ENCODE measurements at places on chromosomes 11 and 22.

GRCh38 chr11:100927579-100927978, 202.0 kb downstream of the PGR start:
- DNase-seq, result no peak

DNA sequence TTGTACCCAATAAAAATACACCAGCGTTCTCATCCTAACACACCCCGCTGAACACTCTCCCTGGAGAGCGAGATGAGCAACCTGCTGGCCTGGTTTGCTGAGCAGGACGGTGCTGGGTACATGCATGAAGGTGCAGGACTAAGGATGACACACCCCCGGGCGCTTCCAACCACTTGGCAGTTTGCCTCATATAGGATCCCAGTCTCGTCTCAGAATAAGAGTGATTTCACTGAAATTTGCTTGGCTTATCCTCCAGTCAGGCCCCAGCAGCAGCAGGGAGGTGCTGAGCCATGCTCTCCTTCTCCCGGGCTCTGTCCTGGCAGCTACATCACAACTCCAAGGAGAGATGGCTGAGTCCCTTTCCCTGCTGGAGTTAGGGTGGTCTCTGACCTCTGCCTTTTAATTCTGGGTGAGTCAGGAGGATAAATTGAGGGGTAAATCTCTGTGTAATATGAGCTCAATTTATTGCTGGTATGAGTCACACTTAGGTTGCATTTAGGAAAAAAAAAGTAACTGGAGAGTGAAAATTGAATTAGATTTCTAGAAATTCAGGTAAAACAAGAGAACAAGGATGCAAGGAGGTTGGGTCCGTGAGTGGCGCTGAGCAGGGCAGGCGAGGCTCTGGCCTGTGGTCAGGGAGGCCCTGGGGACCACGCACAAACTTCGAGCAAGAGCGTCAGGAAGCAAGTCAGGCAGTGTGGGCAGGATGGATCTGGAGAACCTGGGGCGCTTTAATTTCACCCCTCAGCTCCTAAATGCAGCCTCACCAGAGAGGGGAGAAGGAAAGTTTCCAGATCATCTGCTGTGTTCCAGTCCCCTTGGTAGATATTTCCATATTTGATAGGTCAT, 974.0 kb downstream of the TBC1D22A start:
- DNase-seq, result no peak

GRCh38 chr11:94678236-94678635, 89.9 kb upstream of the AMOTL1 start:
- no peak for DNase-seq

DNA sequence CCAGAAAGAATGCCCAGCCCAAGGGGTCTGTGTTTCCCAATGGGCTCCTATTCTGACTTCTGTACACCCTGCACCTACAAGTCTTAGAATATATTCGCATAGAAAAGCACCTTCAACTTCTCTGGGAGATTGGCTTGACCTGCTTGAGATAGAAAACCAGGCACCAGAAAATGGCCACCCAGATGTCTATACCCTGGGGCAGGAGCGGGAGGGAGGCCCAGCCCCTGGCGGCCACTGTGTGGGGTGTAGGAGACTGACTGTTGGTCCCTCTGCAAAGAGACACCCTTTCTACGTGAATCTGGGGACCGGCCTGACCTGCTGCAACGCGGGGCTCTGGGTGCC, 8.5 kb downstream of the DENND6B start:
- no peak for DNase-seq

DNA sequence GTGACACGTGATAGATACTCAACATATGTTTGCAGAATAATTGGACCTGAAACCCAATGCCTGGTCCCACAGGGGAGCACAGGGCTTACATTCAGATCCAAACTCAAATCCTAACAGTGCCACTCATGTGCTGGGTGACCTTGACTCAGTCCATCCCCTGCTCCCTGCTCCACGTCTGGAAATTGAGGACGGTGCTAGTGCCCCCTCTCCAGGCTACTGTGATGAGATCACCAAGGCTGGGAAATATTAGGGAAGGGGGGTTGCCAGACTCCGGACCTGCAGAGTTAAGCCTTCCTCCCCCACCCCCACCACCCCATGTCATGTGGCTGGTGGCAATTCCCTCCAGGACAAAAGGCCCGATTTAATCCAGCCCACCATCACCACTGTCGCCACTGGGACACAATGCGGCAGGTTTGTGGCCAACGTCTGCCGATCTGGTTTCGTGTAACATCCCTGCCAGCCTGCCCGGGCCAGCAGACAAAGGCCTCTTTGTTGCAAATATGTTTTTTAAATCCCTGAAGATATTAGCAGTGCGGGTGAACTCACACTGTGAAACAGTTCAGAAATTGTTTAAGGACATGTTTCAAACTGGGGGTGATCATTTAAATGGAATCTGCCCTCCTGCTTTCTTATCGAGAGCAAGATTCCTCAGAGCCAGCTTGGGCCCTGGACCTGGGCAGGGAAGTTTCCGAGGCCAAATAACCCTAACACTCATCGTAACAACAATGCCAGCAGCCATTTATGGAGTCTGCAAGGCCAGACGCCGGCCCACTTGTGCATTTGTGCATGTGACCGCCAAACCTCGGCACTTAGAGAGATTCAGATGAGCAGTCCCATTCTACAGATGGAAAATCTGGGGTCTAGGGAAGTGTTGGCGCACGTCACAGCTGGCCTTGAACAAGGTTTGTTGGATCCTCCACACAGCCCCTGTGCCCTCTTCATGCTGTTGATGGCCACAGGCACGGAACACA, 19.6 kb upstream of the MN1 start:
- no peak for DNase-seq

DNA sequence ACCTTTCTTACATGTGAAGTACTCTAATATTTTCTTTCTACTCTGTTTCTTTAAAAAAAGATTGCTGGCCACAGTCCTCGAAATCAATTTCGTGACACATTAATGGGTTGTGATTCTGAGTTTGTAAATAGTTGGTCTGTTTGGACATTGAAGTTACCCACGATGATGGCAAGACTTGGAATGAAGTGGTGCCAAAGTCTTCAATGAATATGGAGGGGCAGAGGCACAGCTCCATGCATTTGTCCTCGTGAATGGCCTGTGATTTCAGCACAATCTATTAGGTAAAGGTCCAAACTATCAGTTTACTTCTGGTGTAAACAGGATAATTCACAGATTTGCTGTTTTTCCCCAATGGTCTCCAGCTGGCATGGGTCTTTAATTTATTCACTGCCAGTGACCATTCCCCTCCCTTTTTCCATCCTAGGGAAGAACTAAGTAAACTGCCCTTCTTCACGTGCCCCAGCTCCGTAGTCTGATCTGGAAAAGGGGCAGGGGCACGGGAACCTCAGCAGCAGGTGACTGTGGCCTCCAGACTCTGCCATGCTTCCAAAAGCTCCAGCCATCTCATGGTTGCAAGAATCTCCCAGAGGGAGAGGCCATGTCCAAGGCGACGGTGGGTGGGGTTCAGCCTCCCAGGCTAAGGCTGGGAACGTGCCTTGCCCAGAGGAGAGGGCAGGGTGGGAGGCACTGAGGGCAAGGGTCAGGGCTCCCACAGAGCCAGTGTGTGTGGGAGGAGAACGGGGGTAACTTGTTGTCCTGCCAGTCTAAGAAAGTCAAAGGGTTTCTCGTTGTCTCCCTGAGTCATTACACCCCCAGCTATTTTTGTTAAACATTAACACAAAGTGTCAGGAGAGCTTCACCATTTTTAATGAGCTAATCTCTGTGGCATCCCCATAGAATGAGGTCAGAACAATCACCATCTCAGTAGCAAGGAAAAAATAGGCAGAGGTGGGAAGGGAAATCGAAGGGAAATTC, 16.9 kb upstream of the PEX26 start:
- DNase-seq, result no peak

GRCh38 chr22:20887375-20887774, 28.6 kb downstream of the SNAP29 start:
- no peak for DNase-seq

- no peak for DNase-seq
These were observed 44.5 kb upstream of the TEAD1 start for GRCh38 chr11:12629601-12630313.

GRCh38 chr11:75422248-75423231, 10.5 kb downstream of the KLHL35 start:
- DNase-seq, result no peak

GRCh38 chr11:68328374-68329091, 16.1 kb downstream of the LRP5 start:
- no peak for DNase-seq
